Activated naive CD4-positive, alpha-beta T cell treated with anti-CD3 and anti-CD28 coated beads for 36 hours (primary cell): ENCODE measurements at places on chromosomes 2 and 18.

DNA sequence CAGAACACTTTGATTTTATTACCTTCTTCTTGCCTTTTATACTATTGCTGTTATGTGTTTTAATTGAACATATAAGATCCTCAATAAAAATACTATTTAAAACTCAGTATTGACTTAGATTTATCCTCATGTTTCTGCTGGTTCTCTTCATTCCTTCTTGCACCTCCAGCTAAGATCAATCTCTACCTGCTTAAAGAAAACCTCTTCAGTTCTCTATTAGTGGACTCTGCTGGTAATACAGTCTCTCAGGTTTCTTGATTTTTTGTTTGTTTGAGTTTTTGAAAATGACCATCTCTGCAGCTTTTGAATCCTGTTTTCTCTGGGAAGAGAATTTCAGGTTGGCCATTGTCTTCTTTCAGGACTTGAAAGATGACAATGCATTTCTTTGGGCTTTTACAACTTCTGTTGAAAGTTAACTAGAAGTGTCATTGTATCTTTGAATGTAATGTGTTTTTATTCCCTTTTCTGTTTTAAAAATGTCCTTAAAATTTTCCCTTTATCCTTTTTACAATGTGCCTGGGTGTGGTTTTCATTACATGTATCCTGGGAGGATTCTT lies 29.8 kb upstream of the TMEM131 start:
- no peak for DNase-seq

DNA sequence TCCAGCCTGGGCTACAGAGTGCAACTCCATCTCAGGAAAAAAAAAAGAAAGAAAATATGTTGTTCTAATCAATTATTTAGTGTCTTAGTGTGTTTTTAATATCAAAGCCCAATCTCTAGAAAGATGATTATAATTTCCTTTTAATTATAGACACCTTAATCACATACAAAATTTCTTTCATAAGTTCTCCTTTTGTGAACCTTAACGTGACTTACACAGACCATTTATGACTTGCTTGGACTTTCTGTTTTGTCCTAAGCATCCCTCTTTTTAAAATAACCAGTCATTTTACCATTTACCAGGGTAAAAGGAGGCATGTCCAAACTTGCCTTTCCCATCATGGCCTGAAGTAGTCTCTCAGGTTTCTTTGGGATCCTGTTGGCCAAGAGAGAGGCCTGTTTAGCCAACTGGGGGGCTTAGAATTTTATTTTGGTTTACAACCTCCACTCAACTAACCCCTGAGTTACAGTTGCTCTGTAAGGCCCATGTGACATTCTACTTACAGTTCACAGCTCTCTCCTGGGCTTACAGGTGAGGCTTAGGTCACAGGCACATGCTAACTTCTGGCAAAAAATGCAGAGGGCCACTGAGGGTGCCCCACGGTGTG lies 23.9 kb upstream of the GPR155 start:
- DNase-seq = no peak

GRCh38 chr2:219335373-219335786 lies 2.8 kb upstream of the RESP18 start:
- DNase-seq = no peak

GRCh38 chr2:34096562-34097171 lies 497.6 kb upstream of the FAM98A start:
- peak; percentile 59 for DNase-seq

GRCh38 chr2:150889141-150889540 lies 372.5 kb downstream of the RBM43 start:
- no peak for DNase-seq

DNA sequence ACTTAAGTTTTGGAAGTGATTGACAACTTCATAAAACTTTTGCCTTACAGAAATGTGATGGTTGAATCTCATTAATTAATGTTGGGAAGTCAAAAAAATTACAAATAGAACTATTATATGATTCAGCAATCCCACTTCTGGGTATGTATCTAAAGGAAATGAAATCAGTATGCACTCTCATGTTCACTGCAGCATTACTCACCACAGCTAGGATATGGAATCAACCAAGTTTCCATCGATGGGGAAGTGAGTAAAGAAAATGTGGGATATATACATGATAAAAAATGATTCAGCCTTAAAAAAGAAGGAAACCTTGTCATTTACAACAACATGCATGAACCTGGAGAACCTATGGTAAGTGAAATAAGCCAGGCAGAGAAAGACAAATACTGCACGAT lies 112.4 kb upstream of the WDR75 start:
- no peak for DNase-seq

GRCh38 chr18:63119647-63120046 lies 199.9 kb downstream of the BCL2 start:
- peak; percentile 64 for DNase-seq

- no peak for DNase-seq
These were observed 1.1 kb downstream of the ABCA12 start for GRCh38 chr2:215137329-215137686.

DNA sequence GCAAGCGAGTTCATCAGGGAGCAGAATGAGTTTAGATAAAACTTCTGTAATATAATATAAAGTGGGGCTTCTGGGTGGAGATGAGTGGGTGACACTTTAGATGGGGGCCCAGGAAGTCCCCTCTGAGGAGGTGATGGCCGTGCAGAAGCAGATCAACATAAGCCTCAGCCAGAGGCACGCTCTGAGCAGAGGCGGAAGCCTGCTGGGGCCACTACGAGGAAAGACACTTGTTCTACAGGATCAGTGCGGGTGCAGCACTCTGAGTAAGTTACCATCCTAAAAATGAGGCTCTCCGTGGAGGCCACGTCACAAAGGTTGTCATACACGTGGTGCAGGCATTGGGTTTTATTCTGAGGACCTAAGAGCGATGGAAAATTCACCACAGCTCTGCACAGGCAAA lies 22.3 kb downstream of the TMEM18 start:
- DNase-seq = no peak

- no peak for DNase-seq
These were observed 109.2 kb downstream of the VIT start for GRCh38 chr2:36805635-36806224.

DNA sequence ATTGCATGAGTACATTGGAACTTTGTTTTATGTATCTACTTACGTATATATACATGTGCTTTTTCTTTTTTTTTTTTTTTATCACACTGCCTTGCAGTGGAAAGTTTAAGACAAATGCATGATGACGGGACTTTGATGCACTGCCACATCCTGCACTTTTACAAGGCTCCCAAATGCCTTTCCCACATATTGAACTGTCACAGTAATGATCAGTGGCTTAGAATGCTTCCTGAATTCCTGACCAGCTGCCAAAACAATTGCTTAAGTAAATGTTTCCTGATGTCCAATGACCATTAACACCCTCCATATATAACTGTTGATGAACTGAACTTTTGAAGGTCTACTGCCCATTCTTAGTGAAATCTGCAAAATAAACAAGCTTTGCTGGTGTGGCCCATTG lies 60.2 kb downstream of the LYPD6B start:
- no peak for DNase-seq

- no peak for DNase-seq
These were observed 18.2 kb downstream of the PFN4 start for GRCh38 chr2:24104906-24105305.
